ENCODE measurements at places on chromosomes 16 and 17.
A peak's percentile ranks its signal among the peaks of the same experiment; 100 is the strongest.

DNA sequence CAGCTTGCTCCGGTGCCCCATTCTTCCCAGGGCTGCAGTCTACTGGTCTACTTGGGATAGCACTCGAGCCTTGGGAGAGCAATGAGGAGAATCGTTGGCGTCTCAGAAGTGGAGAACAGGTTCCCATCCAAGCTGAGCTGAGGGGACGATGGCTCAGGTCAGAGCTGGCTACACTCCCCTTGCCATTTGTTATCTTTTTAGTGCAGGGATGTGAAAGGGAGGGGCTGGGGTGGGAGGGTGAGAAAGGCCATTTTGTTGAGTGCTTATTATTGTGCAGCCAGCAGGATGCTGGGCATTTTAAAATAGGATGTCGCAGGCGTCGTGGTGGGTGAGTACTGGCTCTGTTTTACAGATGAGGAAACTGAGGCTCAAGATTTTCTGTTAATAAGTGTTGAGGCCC lies 410.8 kb downstream of the SNX29 start:
- no peak for DNase-seq

DNA sequence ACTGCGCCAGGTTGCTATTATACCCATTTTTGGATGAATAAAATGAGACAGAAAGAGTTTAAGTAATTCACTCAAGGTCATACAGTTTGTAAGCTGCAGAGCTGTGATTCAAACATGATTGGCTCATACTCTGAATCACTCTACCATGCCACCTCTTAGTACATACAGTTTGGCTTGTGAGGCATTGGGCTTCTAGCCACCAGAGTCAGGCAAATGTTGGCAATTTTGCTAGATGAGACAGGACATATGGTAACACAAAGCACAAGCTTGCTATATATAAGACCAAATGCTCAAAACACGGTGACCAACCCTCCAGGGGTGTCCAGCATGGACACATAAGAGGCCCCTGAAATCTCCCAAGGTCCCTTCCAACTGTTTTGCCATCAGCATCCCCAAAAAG lies 236.0 kb upstream of the IRX5 start:
- DNase-seq = no peak

- peak; percentile 53 for DNase-seq
These were observed 15.0 kb upstream of the C17orf58 start for GRCh38 chr17:68011199-68011665.

GRCh38 chr17:77441130-77441920 lies 300.6 kb downstream of the SEC14L1 start:
- peak; percentile 78 for DNase-seq

- DNase-seq = no peak
These were observed 31.3 kb upstream of the DDX52 start for GRCh38 chr17:37674511-37674910.

DNA sequence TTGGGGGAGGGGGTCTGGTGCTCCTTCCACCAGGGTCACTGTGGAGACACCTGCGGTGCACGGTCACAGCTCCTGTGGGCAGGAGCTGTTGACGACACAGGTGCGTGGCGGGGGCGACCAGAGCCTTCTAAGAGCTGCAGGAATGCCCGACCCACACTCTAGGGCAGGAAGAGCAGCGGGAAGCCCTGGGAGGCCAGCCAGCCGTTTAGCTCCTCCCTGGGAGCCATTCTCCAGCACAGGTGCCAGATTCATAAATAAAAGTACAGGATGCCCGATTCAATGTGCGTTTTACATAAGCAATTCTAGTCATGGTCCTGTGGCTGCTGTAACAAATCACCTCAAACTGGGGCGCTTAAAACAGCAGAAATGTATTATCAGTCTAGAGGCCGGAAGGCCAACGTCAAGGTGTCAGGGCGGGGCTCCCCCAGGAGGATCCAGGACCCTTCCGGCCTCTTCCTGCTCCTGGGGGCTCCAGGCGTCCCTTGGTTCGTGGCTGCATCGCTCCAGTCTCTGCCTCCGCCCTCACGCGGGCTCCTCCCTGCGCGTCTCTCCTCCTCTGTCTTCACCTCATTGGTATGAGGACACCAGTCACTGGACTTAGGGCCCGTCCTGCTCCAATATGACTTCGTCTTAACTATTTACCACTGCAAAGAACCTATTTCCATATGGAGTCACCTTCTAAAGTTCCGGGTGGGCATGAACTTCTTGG lies 155.4 kb downstream of the FOXL1 start:
- DNase-seq = no peak

DNA sequence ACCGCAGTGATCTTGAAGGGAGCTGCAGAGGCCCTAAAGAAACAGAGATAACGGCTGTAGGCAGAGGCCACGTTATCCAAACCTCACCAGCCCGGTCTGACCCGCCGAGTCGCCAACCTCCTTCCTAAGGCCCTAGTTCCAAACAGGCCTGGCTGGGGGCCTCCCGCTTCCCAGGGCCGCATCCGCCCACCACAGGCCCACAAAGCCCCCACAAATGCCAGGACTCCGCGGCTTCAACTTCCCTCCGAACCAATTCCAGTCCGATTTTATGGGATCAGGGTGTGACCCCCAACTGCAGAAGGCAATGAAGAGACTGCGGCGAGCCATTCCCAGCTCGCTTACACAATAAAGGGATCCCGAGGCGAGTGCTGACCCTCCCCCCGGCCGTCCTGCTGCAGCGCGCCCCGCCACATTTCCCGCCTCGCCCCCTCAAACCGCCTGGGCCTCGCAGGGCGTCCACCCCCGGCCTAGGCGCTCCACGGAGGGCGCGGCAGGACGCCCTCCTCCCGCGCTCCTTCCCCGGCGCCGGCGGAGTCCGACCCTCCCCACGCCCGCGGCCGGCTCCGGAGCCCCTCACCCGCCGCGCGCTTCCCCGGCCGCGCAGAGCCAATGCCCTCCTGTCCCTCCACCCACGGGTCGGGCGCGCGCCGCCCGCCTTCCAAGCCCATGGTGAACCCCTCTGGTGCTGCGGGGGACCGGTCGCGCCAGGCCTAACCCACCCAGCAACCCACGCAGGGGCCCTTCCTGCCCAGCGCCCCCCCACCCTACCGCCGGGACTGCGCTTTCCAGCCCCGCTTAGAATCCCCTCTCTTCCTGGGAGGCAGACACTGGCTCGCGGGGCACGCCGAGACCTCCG lies 926 bp downstream of the MYH10 start:
- no peak for DNase-seq

GRCh38 chr16:87487361-87487924 lies 5.4 kb downstream of the ZCCHC14 start:
- no peak for DNase-seq

DNA sequence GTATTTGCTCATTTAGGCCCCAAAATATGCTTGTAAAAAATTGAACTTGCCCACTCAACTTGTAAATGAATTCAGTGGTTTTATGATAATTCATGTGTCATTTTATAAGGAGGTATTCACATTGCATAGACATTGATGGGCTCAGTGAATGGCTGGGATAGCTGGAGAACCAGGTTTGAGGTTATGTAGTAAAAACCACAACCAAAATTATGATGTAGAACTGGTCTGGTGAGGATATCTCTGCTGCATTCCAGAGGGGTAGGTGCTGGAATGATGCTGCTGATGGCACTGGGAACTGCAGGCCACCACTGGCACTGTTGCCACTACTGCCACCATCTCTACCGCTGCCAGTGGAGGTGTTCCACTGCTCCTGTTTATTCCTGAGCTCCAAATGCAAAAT lies 21.5 kb upstream of the RABEP1 start:
- DNase-seq = no peak

DNA sequence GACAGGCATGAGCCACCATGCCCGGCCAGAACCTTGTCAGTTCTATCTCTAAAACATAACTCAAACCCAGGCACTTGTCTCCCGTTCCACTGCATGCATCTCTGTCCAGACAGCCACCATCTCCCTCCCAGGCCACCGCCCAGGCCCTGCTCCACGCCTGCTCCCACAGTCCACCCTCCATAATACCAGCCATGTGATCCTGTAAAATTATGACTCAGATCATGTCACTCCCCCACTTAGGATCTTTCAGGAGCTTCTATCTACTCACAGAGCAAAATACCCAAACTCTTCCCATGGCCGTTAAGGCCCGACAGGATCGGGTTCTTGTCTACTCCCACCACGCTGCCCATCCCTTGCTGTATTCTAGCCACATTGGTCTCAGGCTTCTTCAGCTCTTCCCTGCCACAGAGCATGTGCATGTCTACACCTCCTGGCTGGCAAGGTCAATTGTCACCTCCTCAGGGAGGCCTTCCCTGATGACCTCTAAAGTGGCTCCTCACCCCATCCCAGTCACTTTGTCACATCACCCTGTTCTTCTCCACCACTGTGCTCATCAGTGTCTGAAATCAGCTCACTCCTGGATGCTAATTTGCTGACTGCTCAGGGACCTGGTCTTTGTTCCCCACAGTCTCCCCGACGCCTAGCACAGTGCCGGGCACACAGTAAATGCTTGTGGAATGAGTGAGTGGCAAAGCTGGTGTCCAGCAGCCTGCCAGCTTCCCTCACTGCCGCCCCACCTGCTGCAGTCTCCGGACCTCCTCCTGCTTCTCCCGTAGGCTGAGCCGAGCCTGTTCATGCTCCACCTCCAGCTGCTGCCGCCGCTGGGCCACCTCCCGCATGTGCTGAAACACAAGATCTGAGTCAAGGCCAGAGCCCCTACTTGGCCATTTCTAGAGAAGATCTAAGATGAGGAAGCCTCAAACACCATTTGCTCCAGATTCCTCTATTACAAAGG lies 6.7 kb downstream of the TSPOAP1 start:
- no peak for DNase-seq

- no peak for DNase-seq
These were observed 469 bp upstream of the MSLN start for GRCh38 chr16:760065-760464.

Data from effector CD4-positive, alpha-beta T cell (primary cell).